ENCODE measurements at places on chromosomes 16 and 17.
A peak's percentile ranks its signal among the peaks of the same experiment; 100 is the strongest.

DNA sequence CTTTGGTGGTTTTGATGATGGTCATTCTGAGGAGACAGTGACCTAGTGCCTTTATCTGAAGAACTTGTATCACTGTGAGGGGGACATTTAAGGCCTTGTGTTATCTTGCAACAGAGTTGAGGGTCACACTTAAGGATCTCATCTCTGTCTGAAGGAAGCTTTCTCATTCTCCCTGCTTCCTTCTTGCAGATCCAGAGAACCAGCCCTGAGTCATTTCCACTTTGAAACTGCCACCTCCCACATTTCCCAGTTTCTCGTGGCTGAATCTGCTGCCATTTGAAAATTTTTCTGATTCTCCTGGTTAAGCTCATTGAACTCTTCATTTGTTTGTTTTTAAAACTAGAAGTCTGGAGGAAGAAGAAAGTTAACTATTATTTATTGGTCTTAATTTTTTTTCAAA, 190.2 kb upstream of the CDH11 start:
- no peak for DNase-seq

DNA sequence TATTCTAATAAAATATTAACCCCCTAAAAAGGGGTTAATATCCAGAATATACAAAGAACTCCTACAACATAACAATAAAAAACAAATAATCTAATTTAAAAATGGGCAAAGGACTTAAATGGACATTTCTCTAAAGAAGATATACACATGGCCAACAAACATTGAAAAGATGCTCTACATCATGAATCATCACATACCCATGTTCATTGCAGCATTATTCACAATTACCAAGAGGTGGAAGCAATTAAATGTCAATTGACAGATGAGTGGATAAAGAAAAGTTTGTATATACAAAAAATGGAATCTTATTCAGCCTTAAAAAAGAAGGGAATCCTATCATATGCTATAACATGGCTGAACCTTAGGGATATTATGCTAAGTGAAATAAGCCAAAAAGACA, 36.8 kb downstream of the CPD start:
- DNase-seq, result no peak

DNA sequence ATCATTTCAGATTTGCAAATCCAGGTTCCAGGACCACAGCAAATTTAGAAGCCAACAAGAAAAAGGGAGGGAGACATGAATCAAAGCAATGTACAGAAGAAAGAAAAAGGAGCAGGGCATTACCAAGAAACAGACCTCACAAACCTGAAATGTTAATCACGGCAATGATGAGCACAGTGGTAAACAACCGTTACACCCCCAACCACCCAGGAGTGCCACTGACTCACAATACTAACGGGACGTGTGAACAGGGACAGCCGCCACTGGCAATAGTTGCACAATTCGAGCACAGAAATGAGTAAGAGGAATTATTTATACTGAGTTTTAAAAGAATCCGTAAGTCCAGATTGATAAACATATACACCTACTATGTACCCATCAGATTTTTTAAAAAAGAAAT, 13.8 kb downstream of the USP22 start:
- DNase-seq, result no peak

GRCh38 chr17:31289790-31290189, 7.2 kb downstream of the OMG start:
- DNase-seq, result no peak

GRCh38 chr16:85349365-85350145, 237.3 kb upstream of the CIBAR2 start:
- DNase-seq, result no peak

GRCh38 chr17:4100883-4101756, 41.7 kb downstream of the ZZEF1 start:
- no peak for DNase-seq

- no peak for DNase-seq
These were observed 45.4 kb upstream of the EMP2 start for GRCh38 chr16:10625595-10626357.

GRCh38 chr17:79749156-79749815, 18.5 kb downstream of the ENPP7 start:
- peak; percentile 47 for DNase-seq

DNA sequence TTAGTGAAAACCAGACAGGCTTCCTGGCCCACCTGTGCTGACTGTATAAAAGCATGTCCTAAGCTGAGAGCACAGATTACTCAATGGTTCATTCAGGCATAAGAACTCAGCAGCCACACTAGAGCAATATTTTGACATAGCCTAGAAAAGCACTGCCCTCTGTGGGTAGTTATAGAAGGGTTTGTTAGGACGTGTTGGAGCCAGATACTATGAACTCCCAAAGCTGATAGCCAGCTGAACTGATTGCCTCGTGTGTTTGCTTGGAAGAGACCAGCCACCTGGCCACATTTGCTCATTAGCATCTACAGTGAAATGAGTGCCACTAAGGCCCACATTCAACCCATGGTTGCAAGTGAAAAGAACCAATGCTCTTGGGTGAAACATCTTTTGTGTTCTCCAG, 30.8 kb upstream of the ABCA5 start:
- peak; percentile 65 for DNase-seq

DNA sequence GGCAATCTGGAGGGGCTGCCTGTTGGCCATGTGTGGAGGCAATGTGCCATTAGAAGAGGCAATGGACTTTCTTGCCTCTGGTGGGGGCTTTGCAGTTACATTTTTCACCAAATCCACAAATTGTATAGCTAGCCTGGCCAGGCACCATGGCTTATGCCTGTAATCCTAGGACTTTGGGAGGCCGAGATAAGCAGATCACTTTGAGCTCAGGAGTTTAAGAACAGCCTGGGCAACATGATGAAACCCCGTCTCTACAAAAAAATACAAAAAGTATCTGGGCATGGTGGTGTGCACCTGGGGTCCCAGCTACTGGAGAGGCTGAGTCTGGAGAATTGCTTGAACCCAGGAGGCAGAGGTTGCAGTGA, 2.7 kb upstream of the RNF112 start:
- no peak for DNase-seq

DNA sequence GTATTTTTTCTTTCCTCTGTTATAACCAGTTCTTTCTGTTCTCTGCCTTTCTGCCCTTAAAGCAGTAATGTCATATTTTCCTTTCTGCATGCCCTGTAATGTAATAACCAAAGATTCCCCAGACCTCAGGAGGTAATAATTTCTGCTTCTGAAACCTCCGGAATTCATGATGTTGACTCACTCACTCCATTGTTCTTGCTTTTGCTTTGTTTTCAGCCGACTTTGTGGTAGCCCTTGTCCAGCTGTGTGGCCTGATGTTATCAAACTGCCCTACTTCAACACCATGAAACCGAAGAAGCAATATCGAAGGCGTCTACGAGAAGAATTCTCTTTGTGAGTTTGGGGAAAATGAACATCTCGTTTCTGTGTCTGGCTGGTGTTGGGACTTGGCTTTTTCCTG, 55.9 kb downstream of the CDK12 start:
- DNase-seq, result no peak

DNA sequence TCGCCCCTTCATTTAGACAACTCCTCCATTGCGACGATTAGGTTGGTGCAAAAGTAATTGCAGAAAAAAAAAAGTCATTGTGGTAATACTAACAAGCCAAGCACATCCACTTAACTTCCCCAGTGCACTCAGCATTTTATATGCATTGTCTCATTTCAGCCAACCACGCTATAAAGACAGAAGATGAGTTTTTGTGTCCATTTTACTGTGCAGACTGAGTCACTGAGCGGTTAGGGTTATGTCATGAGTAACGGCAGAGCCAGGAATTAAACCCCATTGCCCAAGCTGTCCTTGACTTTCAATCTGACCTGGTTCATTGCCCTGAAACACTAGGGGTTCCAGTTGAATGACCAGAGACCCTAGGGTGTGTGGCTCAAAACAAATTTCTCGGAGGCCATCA, 218.7 kb downstream of the XYLT1 start:
- no peak for DNase-seq

GRCh38 chr16:83925957-83926725, 26.9 kb upstream of the OSGIN1 start:
- DNase-seq, result no peak

- no peak for DNase-seq
These were observed 71.2 kb upstream of the CHMP6 start for GRCh38 chr17:80920441-80920840.

DNA sequence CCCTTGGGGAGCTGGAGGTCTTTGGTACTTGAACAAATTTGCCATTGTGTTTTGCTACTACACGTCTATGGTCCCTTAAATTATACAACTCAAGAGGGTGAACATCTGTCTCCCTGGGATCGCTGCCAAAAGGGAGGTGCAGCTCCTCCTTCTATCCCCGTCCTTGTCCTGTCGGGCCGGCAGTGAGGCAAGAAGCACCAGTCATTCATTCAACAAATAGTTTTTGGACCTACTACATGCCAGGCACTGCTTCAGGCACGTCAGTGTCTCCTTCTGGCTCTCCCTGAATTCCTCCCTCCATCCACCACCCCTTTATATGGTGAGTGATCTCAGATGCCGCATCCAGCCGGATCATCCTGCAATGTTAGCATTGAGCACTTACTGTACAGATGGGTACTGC, 2.2 kb upstream of the RPL38 start:
- peak; percentile 91 for DNase-seq

DNA sequence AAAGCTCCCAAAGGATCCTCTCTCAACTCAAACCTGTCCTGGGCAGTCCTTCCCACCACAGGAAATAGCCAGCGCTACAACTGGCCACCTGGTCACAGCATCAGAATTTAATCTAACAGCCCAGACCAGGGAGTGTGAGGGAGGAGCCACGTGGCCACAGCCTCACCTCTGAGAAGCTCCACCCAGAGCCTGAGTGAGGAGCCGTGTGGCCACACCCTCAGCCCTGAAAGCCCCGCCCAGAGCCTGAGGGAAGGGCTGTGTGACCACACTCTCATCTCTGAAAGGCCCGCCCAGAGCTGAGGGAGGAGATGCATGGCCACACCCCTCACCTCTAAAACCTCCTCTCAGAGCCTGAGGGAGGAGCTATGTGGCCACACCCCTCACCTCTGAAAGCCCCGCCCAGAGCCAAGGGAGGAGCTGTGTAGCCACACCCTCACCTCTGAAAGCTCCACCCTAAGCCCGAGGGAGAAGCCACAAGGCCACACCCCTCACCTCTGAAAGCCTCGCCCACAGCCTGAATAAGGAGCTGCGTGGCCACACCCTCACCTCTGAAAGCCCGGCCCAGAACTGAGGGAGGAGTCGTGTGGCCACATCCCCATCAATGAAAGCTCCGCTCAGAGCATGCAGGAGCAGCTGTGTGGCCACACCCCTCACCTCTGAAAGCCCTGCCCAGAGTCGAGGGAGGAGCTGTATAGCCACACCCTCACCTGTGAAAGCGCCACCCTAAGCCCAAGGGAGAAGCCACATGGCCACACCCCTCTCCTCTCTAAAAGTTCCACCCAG, 28.6 kb downstream of the SLC38A8 start:
- DNase-seq, result no peak

GRCh38 chr16:88773812-88774291, 11.2 kb downstream of the PIEZO1 start:
- no peak for DNase-seq

- DNase-seq, result no peak
These were observed at the start of gene ERBB2 for GRCh38 chr17:39699818-39700147. Gene ERBB2 (plus strand): TSS chr17:39700064. CDS start chr17:39700239, 175 bp downstream.

DNA sequence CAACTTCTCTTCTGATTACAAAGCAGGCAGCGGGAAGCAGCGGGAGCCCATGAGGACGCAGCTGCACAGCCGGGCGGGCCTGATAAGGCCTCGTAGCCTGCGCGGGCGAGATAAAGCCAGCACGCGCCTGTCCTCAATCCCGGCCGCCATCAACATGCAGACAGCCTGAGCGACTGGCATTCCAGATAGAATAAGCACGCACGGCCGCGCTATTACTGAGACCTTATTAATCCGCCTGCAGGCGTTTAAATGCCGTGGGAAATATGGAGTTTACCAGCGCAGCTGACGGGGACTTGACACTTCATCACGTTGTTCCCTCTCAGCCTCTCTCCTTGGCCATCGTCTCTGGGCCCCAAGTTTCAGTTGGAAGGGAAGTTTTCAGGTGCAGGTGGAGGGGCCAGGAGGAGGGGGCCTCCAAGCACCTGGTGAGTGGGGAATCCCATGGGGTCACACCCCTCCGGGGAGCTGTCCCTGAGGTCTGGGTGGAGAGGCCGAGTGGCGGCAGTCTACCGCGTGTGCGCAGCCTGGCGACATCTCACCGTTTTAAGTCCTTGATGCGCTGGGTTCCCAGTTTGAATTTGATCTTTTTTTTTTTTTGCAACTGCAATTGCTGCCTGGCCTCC, 27.3 kb upstream of the CBFA2T3 start:
- peak; percentile 46 for DNase-seq

- no peak for DNase-seq
These were observed 4.4 kb downstream of the ZNF48 start for GRCh38 chr16:30399435-30400186.

DNA sequence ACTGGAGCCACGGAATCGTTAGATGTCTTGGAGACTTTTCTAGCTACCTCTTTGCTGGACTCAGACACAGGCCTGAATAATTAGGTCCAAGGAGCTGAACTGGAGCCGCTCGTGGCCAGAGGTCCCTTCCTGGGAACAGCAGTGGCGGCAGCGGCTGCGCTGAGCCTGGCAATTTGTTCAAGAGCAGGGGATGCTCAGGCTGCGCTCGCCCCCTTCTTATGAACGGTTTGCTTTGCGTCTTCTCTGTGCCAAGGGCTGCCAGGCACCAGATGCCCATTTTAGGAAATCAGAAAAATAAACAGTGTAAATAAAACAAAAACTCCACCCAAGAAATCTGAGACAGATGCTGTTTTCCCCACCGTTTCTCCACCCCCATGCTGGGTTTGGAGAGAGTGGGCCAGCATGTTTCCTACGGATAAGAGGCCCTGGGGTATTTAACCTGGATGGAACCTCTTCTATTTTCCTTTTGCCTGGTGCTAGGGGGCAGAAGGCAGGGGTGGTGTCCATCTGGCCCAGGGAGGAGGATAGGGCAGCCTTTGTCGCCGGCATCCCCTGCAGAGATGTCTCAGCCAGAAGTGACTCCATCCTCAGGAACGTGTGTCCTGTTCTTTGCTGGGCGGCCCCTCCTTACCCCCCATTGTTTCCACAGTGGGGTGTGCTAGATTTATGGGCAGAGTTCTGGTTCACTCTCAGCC, 163.4 kb downstream of the SEC14L1 start:
- no peak for DNase-seq

- no peak for DNase-seq
These were observed 39.9 kb upstream of the BCO1 start for GRCh38 chr16:81198635-81199034.

GRCh38 chr16:2238150-2238837, 2.0 kb downstream of the DNASE1L2 start:
- no peak for DNase-seq

Data from DMS 273 treated with DMSO at 0.1 percent for 48 hours (cell line).